ENCODE measurements at places on chromosomes 4 and X.

- peak; percentile 65 for DNase-seq
Observed at GRCh38 chrX:70755850-70756249, 152.7 kb downstream of the TEX11 start.

DNA sequence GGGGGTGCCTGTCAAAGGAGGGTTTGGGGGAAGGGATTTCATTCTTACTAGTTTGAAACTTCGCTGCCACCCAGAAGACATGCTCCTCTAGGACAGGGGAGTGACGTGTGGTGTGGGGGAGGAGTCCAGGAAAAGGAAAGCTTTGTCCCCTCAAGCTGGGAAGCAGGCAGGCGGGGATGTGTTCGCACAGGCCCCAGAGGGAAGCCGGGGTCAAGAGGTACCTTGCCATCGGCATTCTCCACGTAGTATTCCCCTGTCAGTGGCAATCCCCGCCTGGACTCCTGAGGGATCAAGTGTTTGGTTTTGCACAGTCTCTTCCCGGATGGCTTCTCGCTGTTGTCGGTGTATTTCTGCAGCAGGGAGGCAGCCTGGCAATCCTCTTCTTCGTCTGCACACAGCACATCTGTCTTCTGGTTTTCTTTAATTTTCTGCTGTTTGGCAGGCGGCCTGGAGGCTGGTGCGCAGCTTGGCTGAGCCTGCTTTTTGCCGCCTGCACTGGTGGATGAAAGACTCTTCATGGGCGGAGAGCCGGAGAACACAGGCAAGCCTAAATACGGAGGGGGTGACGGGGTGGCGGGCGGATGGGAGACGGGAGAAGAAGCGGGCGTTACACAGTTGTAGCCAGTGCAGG, 35.1 kb downstream of the BCOR start:
- no peak for DNase-seq

DNA sequence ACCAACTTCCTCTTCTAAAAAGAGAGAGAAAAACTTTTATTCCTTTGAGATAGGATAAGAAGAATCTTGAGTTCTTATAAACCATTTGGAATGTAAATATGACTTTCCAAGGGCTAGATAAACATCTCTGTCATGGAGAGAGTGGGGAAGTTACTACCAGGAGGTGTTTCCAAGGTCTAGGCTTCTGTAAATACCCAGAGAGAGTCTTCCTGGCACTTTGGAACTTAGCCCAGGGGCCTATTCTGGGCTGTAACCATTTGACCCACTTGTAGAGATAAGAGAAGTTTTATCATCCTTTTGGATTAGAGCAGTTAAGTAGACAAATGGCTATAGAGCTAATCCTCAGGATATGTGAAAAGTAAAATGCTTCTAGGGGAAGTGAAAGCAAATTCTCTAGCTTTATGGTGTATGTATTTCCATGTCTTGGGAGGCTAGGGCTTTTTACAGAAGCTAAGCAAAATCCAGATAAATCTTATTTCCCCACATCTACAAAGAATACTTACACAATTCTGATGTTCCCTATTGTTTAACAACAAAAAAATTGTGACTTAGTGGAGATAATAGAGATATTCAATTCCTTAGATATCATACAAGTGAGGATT, 51.1 kb downstream of the MCUB start:
- DNase-seq = no peak

DNA sequence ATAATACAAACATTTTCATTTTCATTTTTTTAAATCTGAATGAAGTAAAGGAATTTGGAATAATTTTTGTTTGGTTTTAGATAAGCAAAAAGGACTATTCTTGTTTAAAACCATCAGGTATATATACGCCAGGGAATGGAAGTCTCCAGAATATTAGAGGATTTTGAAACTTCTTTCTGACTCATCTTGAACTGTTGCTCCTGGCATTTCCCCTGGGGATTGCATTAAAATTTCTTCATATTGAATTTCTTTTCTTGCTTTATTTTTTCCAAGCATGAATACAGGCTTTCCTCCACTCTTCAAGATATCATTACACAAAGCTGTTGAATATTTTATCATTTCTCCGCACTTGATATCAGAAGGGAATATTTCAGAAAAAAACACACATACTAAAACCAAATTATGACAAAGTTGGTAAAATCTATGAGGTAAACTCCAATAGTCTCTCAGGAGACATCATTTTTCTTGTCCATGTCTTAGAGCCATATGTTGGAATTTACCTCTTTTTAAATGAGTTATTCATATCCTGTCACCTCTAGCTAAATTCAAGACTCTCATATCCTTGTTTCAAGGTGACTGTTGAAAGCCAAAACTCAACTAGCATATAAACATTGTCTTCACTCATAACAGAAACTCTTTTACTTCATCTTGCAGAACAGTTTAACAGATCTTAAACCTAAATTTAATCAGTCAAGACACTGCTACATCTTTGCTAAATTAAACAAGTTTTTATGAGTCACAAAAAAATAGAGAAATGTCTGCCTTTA, 20.7 kb upstream of the CSN1S1 start:
- no peak for DNase-seq

- no peak for DNase-seq
Observed at GRCh38 chr4:5893004-5893580, at the start of gene CRMP1. Gene CRMP1 (minus strand): TSS chr4:5893086. CDS start chr4:5892969, 117 bp downstream.

DNA sequence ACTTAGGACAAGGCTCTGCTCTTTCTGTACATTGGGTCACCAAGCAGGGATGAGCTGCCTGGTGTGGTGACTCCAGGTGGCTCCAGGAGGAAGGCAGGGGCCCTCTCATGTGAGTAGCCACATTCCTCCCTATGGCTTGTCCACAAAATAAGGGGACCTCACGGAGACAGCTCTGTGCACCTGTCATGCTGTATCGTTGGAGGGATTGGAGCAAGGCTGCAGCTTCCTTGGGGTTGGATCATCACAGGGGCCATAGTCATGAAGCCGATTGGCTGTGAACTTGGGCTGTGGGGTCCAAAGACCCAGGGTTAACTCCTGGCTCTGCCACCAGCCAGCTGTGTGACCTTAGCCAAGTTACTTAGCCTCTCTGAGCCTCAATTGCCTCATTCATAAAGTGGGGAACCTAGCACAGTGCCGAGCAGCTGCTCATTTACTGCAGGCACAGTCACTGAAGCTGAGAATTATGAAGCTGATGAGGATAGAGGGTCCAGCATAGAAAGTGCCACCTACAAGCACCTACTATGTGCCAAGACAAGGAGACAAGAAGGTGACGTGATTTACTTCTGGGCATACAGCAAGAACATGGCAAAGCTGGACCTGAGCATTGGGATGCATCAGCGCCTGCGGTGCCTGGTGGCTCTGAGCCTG, 11.8 kb upstream of the KIAA0232 start:
- no peak for DNase-seq

DNA sequence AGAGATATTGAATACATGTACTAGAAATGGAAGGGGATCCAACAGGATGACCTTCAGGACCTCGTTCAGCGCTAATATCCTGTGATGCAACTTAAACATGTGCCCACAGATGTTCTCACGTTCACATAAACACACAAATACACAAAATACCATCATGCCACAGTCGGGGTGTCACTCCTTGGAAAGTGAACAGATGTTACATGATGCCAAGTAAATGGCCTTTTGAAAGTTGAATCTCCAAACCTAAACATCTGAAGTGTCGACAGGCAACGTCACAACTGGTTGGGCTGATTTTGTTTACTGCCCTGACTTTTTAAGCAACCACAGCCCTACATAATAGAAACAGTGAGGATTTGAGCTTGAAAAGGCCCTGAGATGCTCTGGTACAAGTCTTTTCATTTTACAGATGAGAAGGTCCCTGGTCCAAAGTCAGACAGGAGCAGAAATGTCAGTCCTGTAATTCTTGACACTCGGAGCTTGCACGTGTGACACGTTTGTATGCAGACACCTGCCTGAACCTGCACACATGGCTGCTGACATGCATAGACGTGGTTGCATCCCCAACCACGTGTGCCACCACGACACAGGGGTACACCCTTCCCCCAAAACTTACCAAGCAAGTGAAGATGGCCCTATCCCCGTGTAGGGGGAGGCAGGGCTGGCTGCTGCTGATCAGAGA, 23.5 kb upstream of the BCORL1 start:
- no peak for DNase-seq

DNA sequence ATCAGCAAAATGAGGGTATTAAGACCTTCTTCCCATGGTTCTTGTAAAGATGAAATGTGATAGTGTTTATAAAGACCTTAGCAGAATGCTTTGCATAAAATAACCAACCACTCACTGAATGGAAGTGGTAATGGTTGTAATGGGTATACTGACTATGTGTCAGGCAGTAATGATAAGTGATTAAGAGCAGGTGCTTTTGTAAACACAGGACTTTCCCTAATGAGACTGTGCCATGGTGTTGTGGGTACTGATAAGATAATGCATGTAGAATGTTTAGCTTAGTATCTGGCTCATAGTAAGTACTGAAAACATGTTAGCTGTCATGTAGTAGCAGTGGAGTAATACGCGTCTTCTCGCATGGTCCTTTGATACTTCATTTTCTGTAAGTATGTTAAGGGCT, 6.9 kb downstream of the LSM6 start:
- no peak for DNase-seq

DNA sequence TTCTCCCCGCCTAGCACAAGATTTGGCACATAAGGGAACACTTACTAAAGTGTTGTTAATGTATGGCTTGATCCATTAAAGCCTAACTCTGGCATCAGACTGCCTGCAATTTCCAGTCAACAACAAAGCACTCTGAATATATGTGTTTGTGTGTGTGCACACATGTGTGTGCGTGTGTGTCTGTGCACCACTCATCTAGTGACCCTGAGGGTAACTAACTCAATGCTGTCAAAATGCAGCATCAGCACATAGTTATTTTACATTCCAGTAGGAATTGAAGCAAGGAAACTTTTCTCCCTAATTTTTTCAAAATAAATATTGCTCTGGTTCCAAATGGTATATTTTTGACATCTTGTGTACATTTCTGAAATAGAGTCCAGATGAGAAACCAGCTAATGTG, 94.4 kb downstream of the SHROOM4 start:
- DNase-seq = no peak

- DNase-seq = no peak
Observed at GRCh38 chr4:182126603-182127002, 116.6 kb upstream of the TENM3 start.

DNA sequence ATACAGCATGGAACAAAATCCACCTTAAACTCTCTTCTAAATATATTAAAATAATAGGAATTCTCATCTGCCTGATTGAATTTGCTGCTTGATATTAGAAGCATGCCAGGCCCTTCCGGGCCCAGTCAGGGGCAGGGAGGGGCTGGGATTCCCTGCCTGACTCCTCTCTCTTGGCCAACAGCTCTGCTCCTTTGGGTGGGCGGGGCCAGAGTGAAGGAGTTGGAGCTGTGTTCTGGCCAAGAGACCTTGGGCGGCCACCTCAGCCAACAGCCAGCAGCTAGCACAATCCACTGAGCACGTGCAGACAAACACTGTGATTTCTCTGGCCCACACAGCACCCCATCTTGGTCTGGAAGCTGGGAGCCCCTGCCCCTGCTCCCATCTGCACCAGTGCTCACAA, 140.3 kb downstream of the PJA1 start:
- no peak for DNase-seq

GRCh38 chr4:119626420-119626819, 2.2 kb downstream of the PDE5A start:
- no peak for DNase-seq

GRCh38 chrX:147737690-147738089, 174.0 kb upstream of the FMR1 start:
- no peak for DNase-seq

GRCh38 chrX:13515211-13515930, 54.0 kb upstream of the EGFL6 start:
- no peak for DNase-seq

DNA sequence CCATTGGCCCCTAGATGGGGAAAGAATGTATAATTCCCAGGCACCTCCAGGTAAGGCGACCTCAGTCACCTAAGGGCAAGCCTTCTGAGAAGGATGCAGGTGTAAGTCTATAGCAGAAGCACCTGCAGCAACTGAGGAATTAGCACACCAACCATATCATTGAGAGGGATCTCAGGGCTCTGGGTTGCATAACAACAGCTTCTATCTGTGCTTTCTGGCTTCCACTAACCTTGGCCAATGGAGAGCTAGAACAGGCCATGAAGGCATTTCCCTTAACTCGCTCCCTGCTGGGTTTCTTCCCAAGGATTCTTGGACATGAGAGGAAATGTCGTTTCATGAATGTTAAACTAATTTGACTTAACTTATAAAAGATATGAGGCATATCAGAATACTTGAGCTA, 177.8 kb upstream of the GK2 start:
- DNase-seq = no peak

DNA sequence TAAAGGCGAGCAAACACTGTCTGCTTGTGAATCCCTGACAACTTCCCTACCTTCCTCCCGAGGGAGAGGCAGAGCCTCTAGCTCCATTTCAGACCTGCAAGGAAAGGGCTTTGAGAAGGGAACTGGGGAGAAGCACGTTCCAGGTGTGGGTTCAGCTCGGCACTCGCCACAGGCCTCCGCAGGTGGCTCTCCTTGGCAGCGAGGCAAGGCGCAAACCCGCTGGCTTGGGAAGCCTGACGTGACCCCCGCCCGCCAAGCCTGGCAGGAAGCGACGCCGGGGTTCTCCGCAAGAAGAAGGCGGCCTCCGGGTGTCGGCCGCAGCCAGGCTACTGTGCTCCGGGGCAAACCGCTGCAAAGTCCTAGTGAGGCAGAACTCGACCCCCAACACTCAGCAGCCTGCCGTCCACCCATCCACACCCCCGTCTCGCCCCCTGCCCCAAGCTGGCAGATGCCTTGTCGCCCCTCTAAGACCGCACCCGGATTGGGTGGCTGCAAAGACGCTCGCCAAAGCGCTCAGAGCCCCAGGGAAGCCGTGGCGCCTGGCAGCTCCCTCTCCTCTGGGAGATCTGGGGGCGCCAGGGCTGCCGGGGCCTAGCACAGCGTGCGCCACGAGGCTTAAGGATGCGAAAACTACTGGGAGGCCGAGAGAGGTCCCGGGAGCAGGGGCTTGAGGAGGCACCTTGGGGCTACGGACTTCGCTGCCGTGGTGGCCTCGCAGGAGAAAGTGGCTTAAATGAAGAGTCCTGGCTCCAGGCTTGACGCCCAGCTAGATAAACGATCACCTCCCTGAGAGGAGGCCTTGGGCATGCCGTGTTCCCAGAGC, 21.8 kb downstream of the NKX3-2 start:
- DNase-seq = no peak

GRCh38 chr4:54065282-54066087, 1.1 kb upstream of the CHIC2 start:
- no peak for DNase-seq

DNA sequence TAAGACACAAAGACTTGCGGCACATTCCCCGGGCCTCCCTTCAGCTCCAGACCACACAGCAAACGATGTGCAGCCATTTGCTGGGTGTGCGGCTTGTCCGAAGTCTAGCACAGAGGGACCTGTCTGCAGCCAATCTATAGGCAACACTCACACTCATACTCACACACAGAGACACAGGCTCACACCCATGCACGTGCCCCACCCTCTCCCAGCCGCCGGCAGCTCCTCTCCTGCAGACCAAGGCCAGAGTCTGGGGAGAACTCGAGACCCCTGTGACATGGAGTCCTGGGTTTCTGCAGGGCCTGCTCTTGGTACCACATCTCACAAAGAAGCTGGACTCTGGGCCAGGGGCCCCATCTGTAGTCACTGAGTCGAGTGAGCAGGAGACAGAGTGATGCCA, 245.4 kb upstream of the PSAPL1 start:
- no peak for DNase-seq

GRCh38 chrX:15464704-15465103, 28.4 kb downstream of the PIR start:
- DNase-seq = no peak

- DNase-seq = no peak
Observed at GRCh38 chr4:122167369-122167768, 15.2 kb downstream of the BLTP1 start.

- DNase-seq = no peak
Observed at GRCh38 chrX:153636716-153637115, 10.3 kb upstream of the DUSP9 start.

GRCh38 chr4:181151856-181152255, 1091.3 kb upstream of the TENM3 start:
- no peak for DNase-seq

All from CD4-positive, alpha-beta T cell treated with Interleukin-6 for 4 hours (primary cell).